Activated T-helper 2 cell treated with anti-CD3 and anti-CD28 coated beads, Interferon-gamma antibody, Interleukin-2, Interleukin-4, amounts not matched to agents 10 μg/mL and 5 μg/mL and 100 μg/mL, durations not matched to agents 14 hours and 24 hours and 36 hours (primary cell): ENCODE measurements at places on chromosomes 3 and 15.

DNA sequence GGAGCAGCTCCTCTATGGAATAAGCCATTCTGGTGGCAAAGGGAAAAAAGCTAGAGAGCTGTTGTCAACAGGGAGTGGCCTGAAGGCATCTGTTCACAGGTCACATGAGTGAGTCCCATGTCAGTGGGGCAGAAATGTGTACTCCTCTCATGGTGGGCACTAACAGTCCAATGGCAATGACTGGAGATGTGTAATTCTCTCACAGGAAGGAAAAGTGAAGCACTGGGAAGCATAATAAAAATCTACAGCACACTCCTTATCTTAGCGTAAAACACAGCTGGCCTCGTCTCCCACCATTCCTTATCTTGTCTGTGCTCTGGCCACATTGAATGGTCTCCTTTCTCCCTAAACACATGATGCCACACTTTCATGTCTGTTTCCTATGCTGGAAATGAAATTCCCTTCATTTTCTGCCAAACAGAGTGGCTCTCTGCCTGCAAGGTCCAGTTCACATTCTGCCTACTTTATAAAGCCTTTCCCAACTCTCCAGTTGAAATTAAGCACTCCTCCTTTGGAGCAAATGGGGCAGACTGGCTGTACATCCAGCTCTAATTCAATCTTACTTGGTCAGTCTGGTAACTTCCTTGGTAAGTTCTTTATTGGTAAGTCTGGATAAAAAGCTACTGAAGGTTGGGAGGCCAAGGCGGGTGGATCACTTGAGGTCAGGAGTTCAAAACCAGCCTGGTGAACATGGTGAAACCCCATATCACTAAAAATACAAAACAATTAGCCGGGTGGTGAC, 139.8 kb downstream of the RPL22L1 start:
- no peak for DNase-seq

- DNase-seq: no peak
Measured at GRCh38 chr3:195171093-195171873, 99.7 kb downstream of the XXYLT1 start.

- no peak for DNase-seq
Measured at GRCh38 chr3:42660131-42660715, 6.7 kb downstream of the ZBTB47 start.

DNA sequence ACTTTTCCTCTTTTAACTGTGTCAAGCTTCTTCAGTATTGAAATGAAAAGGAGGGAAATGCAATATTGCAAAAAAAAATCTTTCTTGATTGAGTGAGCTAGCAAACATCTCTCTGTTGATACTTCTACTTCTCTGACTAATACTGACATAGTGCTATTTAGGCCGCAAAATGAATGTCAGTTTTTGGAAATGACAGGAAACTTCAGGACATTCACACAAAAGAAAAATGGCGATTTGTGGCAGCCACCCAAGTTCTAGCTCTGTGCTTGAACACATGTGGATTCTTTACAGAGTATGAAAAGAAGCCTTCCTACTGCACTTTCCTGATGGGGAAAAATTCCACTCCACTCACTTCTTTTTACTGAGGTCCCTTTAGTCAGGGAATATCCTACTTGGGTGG, 486.8 kb upstream of the ALCAM start:
- no peak for DNase-seq

- DNase-seq: no peak
Measured at GRCh38 chr3:197959500-197959890, 522 bp upstream of the LMLN start.

GRCh38 chr3:39960515-39961191, 151.2 kb downstream of the MYRIP start:
- no peak for DNase-seq

DNA sequence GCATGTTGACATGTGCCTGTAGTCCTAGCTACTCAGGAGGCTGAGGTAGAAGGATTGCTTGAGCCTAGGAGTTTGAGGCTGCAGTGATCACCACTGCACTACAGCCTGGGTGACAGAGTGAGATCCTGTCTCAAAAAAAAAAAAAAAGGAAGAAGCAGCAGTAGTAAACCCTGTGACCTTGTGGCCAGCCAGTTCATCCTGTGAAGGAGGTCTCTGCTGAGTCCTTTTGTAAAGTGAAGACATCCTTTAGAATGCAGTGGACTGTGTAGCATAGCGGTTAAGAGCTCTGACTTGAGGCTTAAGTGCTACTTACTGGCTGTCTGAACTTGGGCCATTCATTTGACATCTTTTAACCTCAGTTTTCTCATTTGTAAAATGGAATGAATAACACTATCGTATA, 8.3 kb downstream of the EXOSC7 start:
- no peak for DNase-seq

DNA sequence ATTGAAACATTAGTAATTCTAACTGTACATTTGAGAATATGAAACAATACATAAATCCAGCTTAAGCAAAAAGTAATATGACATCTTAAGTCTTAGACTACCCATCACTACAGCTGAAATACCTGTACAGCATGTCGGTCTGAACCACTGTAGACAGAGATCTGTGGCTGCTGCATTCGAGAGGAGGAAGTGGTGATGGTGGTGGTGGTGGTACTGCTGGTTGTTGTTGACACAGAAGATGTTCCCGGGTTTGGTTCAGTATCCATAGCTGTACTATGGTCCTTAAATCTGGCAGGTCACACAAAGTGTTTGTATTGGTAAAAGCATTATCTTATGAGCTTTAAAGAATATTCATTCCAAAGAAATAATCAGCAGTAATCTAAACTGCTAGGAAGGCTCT, 2.9 kb downstream of the PHC3 start:
- peak; percentile 52 for DNase-seq

GRCh38 chr3:169266351-169266750, 397.2 kb downstream of the MECOM start:
- DNase-seq: no peak

- no peak for DNase-seq
Measured at GRCh38 chr3:15556512-15556911, 35.0 kb upstream of the COLQ start.

- DNase-seq: no peak
Measured at GRCh38 chr15:48076454-48076853, 44.3 kb upstream of the SLC24A5 start.

DNA sequence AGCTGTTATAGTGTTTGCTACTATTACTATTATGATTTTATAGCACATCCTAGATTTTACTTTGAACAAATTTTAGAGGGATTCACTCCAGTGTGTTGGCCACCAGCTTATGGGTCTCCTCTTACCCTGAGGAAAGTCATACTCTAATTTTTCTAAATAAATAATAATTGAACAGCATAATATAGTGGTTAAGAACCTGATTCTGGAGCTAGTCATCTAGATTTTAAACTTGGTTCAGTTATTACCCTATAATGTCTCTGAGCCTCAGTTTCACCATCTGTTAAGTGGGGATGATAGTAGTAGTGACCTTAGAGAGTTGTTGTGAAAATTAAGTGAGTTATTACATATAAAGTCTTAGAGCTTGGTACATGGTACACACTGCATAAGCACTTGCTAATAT, 30.7 kb upstream of the TOPAZ1 start:
- DNase-seq: no peak

- peak; percentile 62 for DNase-seq
Measured at GRCh38 chr3:9500108-9501050, 53.2 kb downstream of the LHFPL4 start.

DNA sequence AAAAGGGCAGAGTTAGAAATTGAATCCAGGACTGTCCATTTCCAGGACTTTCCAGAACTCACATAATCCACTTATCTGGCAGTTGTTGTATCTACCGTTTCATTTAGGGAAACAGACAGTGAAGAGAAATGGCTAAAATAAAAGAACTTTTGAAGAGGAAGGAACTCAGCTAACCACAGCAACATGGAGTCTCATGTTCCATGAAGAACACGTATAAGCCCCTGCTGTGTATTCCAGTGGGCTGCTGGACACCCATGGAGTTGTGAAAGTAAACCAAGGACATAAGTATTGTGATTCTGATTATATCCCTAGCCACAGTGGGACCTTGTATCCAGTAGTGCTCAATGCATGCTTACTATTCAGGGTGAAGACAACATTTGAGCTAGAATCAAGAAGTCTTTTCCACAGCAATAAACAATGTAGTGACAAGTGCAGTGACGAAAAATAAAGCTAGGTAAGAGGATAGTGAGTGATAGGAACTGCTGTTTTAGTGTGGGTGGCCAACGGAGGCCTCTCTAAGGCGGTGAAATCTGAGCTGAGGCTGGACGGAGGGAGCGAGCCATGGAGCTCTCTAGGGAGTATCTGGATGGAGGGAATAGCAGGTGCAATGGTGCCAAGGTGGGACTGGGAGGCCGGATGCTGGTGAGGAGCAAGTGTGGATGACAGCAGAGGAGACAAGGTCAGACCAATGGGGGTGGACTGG, 26.8 kb upstream of the TRH start:
- DNase-seq: no peak

GRCh38 chr3:55511895-55512570, 24.9 kb upstream of the WNT5A start:
- DNase-seq: no peak

GRCh38 chr3:161859865-161860450, 363.4 kb downstream of the OTOL1 start:
- no peak for DNase-seq

- no peak for DNase-seq
Measured at GRCh38 chr3:100103558-100104441, 10.5 kb downstream of the FILIP1L start.

DNA sequence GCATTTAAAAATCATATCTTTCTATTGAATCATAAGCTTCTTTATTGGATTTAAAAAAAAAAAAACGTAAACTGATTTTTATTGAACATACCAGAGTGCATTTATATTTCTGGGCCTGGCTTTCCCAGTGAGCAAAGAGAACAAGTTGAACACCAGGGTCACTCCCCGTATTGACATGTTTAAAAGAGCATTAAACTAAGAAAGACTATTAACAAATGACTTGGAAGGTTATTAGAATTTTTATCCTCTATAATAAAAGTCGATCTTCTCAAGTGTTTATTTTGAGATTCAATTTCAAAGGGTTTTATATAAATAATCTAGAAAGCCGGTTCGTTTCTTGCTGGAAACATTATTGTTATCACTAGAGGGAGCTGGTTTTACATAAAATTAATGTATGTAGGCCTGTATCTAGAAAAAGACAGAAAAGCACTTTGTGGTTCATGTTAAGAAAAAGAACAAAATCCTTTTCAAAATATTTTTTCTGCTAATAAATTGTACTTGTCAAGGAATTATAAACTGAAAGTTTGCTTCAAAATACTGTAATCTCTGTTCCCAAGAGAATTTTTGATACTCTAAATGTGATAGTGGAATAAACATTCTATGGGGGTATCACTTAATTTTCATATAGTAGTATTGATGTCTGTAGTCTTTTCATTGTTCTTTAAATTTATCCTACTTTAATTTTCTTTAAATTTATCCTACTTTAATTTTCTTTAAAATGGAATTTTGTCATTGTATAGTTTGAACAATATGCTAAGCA, 321.8 kb upstream of the MME start:
- no peak for DNase-seq

DNA sequence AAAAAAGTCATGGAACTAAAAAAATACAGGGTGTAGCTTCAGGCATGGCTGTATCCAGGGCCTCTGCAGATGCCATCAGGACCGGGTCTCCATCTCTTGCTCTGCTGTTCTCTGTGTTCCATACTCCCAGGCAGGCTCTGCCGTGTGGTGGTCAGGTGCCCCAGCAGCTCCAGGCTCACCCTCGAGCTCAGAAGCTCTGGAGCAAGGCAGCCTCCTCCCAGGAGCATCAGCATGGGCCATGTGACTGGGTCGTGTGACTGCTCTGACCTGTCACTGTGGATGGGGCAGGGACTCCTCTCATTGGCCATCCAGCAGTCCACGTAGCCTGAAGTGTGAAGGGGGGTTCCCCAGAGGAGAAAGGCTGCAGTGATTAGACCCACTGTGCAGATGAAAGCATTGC, 8.5 kb downstream of the FBLN2 start:
- no peak for DNase-seq

DNA sequence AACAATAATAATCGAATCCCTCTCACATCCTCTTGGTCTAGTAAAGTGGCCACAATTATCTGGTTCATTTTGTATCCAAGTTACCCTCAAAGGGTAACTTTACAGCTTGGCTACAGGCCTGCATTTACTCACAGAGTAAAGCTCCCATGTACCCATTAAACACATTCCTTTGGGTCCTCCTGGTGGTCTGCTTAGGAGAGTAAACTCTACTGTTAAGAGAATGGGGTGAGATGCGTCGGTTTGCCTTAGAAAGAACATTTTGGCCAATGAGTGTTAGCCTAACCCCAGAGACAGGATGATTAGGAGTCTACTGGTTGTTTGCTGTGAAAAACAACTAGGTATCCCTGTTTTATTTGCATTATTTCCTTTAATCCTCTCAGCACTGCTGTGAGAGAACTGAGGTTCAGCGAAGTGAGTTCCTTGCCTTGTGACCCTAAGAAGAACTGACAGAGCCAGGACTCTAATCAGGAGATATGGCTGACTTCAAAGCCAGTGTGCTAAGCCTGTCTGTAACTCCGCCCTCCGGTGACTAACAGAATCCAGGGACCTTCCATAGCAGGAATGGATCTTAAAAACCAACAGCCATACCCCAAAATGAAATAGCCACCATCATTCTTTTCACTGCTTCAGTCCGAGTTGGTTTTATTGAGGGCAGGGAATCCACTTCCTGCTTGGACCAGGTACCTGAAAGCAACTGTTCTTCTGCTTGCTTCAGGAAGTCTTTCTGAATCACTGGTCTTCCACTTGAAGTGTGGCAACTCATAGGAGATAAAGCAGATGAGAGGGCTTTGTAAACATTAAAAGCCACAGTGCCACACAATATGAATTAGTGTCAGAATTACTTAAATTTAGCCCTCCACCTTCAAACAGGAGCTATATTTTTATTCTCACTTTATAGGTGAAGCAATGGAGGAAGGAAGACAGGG, 317.3 kb upstream of the WNT5A start:
- no peak for DNase-seq
